NCI-H510A treated with DMSO at 0.1 percent for 48 hours (cell line): ENCODE measurements at places on chromosomes 2 and 18.

- DNase-seq: no peak
These were observed 46.2 kb downstream of the COL4A4 start for GRCh38 chr2:227117852-227118251.

DNA sequence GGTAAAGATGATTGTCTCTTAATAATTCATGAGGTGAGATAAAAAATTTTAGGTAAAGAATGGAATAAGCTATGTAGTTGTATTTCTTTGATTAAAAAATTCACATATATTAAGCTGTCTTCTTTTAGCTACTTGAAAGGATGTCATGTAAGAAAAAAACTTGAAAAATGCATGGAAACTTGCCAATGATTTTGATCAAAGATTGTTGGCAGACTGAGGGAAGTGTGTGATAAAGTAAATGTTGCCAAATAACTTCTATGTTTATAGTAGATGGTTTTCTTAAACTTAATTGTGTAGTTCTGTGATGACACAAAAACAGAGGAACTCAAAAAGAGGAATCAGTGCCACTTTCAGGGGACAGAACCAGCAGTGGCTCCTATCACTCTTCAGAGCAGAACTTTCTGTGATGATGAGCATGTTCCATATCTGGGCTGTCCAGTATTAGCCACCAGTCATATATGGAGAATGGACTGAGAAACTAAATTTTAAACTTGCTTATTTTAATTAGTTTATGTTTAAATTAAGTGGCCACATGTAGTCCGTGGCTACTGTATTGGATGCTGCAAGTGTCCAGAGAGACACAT, 51.9 kb upstream of the SLC38A11 start:
- DNase-seq: no peak

- no peak for DNase-seq
These were observed 64.8 kb downstream of the CDCA7 start for GRCh38 chr2:173419506-173419905.

DNA sequence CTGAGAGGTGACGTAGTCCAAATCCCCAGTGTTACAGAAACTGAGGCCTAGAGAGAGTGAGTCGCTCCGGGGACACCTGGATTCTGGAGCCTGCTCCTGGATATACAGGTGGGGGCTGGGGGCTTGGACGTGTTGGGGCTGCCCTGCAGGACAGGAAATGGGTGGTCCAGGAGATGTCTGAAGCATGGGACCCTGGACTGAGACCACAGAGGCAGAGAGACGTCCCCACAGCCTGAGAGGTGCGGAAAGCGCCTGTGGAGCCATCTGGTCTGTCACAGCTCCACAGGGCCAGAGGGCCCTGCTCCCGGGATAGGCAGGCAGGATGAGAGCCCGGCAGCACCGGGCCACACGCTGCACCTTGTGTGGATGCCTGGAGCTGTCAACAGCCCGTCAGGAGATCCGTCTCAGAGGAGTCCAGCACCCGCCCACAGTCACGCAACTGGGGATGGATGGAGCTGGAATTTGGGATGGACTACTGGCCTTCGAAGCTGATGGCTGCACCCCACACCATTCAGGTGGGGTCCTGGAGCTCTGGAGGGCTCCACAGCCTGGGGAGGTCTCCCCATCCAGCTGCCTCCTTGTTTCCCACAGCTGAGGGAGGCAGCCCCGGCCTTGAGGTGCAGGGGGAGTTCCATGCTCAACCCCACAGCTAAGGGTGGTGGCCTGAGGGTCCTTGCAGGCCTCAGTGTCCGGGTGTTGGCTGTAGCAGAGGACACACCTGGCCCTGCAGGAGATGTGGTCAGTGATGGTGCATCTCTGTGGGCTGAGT, 303.0 kb downstream of the NDUFA10 start:
- DNase-seq: no peak

DNA sequence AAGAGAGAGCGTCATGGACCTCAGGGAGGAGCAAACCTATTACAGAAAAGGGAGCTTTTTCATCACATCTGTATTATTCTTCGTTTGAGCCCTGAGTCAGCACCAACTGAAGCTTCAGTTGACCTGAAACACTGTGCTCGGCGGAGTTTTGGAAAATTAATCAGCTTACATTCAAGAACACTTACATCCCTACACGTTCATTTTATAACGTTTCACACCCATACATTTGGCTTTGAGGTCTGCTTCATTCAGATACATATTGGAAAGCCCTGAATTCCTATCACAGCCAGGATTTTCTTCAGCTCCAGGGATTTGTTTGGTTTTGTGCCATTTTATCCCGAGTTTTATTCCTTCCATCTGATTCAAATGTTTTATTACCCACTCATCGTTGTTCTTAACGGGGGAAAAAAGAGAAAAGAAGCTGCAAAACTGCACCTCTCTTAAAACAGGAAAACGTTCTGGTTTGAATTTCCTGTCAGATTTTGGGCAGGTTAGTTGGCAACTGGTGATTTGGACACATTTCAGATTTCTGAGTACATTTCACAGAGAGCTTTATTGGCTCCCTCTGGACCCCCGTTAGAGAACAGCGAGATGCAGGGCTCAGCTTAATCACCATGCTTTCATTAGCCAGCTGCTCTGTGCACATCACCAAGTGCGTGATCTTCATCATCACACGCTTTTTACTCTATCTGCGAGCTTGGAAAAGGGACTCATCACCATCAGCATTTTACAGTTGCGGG, 88.8 kb downstream of the CDC42EP3 start:
- DNase-seq: no peak

DNA sequence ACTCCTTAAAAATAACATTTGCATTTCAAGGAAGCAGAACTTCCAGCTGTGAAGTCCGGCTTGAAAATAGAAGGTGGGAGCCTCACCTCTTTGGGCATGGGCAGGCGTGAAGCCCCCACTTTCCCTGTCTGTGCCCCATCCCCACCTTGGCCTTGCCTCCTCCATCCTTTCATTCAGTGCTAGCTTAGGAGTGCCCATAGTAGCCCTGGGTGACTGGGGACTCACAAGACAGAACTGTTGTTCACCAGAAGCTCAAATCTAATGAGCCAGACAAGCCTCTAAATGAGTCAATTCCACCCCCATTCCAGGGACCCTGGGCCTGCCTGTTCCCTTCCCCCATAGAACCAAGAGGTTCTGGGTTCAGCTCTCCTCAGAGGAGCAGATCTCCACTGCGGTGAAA, 20.0 kb downstream of the SPATA3 start:
- DNase-seq: no peak

DNA sequence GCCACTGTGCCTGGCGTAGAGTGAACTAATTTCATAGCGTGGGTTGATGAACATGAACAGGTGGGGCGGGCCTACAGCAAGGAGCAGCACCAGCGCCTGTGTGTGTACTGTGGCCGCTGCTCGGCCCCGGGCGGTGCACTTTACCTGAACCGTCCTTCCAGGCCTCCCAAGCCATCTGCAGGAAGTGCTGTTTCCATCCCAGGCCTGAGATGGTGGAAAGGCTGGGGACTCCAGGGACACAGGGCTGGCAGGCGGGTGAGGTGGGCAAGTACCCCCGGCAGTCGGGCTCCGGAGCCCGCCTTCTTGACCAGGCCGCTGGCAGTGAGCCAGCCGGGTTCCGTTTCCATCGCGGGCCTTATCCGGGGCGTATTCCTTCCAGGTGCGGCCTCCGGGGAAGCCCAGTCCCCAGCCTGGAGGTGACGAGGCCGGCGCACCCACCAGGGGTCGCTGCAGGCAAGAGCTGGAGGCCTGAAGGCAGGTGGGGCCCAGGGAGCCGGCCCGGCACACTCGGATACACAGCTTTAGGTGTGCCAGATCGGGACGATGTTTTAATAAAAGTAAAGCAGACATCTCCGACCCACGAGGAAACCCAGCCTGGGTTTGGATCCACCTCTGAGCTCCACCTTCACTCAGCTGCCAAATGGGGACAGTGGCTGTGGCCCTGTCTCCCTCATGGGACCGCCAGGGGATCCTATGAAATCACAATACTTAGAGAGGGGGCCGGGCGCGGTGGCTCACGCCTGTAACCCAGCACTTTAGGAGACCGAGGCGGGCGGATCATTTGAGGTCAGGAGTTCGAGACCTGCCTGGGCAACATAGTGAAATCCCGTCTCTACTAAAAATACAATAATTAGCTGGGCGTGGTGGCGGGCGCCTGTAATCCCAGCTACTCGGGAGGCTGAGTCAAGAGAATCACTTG, 22.7 kb upstream of the PDIA6 start:
- DNase-seq: peak; percentile 71

- DNase-seq: no peak
These were observed 41.2 kb downstream of the SLC9A4 start for GRCh38 chr2:102514061-102514785.

DNA sequence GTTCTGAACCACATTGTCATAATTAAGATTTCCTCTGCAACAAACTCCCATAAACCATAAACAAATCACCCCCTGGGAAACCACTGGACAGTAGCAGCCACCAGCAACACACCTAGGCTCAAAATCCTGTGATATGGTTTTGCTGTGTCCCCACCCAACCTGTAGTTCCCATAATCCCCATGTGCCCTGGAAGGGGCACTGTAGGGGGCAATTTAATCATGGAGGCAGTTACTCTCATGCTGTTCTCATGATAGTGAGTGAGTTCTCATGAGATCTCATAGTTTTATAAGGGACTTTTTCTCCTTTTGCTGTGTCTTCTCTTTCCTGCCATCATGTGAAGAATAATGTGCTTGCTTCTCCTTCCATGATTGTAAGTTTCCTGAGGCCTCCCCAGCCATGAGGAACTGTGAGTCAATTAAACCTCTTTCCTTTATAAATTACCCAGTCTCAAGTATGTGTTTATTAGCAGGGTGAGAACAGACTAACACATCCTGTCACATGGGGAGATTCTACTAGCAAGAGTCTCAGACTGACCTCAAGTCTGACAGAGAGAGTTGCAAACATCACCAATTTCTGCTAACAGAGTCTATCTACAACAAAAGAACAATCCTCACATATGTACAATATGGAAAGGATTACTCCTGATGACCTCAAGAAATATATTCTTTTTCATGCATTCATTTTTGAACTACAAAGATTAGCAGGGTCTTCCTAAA, 182.6 kb downstream of the GRB14 start:
- no peak for DNase-seq

- peak; percentile 94 for DNase-seq
These were observed 207.6 kb downstream of the L3MBTL4 start for GRCh38 chr18:6207116-6207515.

GRCh38 chr2:8538531-8538930, 143.3 kb upstream of the ID2 start:
- no peak for DNase-seq

DNA sequence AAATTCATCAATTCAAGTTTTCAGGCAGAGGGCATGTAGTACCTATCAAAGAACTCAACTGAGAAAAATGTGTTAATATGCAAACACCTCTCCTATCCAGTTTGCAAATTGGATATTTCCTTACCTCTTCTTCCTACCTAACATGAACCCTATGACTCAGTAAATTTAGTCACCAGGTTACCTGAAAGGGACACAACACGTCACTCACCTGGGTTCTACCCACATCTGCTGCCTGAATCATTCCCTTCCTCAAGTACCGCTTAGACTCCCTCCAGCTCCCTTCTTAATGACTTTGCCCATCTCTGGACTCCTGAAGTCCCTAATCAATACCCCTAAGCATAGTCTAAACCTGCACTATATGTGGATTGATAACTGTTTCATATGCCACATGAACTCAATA, 10.4 kb downstream of the ANKRD44 start:
- no peak for DNase-seq

- peak; percentile 31 for DNase-seq
These were observed 30.8 kb downstream of the LPIN1 start for GRCh38 chr2:11777066-11777782.

- DNase-seq: no peak
These were observed 894.2 kb downstream of the CNTNAP5 start for GRCh38 chr2:124919296-124919695.

- no peak for DNase-seq
These were observed 89.0 kb downstream of the MTCL1 start for GRCh38 chr18:8794156-8794933.

DNA sequence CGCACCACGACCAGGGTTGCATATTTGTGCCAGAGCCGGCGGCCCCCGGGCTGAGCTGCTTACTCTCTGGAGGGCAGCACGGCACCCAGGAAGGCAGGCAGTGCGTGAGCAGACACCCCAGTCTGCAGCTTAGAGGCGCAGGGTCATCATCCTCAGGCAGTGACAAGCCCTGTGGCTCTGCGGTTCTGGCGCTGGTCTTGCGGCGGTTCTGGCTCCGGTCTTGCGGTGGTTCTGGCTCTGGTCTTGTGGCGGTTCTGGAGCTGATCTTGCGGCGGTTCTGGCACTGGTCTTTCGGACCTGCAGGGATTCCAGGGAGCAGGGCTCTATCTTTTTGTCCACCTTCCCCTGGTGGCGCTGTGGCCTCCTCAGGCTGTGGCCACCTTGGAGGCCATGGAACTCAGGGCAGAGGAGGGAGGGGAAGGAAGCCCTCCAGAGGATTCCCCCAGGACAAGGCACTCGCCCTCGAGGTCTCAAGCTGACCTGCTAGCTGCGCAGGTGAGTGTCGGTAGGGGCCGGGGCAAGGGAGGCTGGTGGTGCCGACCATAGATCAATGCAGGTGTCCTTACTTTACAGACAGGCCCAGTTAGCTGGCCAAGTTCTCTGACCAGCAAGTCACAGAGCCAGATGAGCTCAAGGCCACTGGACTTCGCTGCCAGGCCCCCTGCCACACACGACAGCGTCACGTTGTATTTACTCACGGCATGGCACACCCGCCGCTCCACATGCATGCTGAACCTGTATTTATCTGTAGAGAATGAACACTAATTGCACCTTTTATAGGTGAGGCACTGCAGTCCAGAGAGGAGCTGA, 14.9 kb downstream of the ESPNL start:
- DNase-seq: no peak

DNA sequence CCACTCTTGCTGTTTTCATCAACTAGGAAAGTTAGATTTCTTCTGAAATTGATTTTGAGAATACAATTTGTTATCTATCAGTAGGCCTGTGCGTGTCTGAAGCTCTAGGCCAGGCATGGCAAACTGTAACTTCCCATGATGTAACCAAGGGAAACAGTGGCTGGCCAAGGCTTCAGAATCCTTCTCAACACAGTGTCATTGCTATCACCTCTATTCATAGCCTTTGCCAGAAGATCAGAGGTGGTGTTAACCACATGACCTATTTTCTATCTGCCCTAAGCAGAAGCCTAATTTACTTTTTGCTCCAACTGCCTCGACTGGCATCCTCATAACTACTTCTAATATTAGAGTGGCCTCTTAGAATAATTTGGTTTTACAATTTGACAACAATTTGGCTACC, 2.5 kb downstream of the ITGB6 start:
- DNase-seq: no peak

GRCh38 chr2:170222842-170223241, 44.9 kb downstream of the MYO3B start:
- no peak for DNase-seq

DNA sequence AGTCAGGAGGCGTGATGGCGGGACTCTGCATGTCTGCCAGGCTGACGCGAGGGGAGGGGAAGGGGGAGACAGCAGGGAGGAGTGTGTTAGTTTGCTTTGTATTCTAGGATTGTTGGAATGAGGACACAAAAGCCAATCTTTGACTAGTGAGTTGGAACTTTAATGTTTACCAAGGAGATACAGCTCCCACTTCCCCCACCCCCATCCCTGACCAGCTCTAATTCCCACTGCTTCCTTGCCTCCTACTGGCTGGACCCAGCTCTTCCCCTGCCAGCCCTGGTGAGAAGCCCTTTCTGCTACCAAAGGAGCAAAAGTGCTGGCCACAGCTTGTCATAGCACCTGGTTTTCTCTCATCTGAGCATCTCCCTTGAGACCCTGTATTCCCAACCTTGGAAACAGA, 84.5 kb downstream of the CELF4 start:
- DNase-seq: no peak

- no peak for DNase-seq
These were observed 107.3 kb upstream of the SLC8A1 start for GRCh38 chr2:40559175-40559574.
